ENCODE measurements at places on chromosomes 12 and 14. TPM values are rescaled to one million over a fixed set of nuclear protein-coding genes. Genes with fewer than 3 reads are reported as not detected.

Gene RERG
- total RNA-seq, result 1.5 TPM

Gene SART3
- 112 TPM for total RNA-seq

DNA sequence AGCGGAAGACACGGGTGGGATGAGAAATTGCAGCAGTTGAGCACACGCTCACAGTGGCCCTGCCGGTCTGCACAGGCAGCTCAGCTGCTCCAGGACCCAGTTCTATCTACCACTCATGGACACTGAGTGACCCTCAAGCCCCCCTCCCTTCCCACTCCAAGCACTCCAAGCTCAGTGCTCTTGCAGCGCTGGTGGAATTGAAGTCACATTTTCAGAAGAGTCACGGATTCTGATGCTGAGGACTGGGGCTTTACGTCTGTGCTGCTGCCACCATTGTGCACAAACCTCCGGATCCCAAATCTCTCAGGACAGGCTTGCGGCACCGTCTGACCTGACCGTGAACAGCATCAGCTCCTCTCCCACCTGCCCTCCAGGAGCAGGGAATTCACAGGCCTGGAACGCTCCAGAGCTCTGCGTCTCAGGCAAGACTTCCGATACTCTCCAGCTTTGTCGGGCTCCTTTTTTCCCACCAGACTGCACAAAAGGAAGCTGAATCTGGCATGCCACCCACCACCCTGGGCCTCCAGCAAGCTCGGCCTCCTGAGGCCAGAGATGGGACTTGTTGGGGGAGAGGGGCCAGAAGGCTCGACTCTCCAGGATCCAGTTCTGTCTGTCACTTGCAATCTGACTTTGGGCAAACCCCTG lies 213.1 kb upstream of the RTL1 start:
- no peak for DNase-seq
- H3K27ac ChIP-seq, result no peak overlapping the region
- no peak overlapping the region for H3K4me3 ChIP-seq
- no peaks in the 10 kb centered on the region for H3K36me3 ChIP-seq
- no peaks in the 10 kb centered on the region for H3K4me1 ChIP-seq

- H3K4me3 ChIP-seq, result no peak overlapping the region
- no peaks in the 10 kb centered on the region for H3K36me3 ChIP-seq
- H3K27ac ChIP-seq, result no peak overlapping the region
- H3K27me3 ChIP-seq, result no peaks in the 10 kb centered on the region
Observed at GRCh38 chr12:69663726-69664125, 35.4 kb downstream of the BEST3 start.

Gene GARIN6
- total RNA-seq, result not detected

- no peak overlapping the region for H3K4me3 ChIP-seq
- H3K36me3 ChIP-seq, result peaks cover 25% of the 10 kb centered on the region
- H3K27me3 ChIP-seq, result no peaks in the 10 kb centered on the region
- H3K27ac ChIP-seq, result no peak overlapping the region
- DNase-seq, result no peak
Observed at GRCh38 chr12:120702637-120703036, 7.6 kb upstream of the UNC119B start.

DNA sequence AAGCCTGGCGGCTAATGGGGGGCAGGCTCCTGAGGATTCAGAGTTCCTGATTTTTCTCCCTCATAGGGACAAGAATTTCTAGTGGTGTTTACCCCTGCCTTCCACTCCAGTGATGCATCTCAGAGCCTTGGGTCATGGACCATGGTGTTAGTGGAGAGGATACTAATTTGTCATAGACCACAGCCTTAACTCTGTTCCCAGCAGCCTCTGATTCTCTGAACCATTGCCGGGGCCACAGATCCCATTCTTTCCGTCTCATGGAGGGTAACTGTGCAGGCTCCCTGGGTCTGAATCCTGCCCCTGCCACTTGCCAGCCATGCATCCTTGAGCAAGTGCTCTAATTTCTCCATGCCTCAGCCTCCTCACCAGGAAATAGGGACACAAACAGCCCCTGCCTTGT lies 55.1 kb downstream of the RPH3A start:
- H3K27ac ChIP-seq, result no peak overlapping the region
- peaks cover 9% of the 10 kb centered on the region for H3K4me1 ChIP-seq
- DNase-seq, result no peak
- no peak overlapping the region for H3K4me3 ChIP-seq
- H3K36me3 ChIP-seq, result no peaks in the 10 kb centered on the region

Gene ANAPC7
- 99.3 TPM for total RNA-seq

DNA sequence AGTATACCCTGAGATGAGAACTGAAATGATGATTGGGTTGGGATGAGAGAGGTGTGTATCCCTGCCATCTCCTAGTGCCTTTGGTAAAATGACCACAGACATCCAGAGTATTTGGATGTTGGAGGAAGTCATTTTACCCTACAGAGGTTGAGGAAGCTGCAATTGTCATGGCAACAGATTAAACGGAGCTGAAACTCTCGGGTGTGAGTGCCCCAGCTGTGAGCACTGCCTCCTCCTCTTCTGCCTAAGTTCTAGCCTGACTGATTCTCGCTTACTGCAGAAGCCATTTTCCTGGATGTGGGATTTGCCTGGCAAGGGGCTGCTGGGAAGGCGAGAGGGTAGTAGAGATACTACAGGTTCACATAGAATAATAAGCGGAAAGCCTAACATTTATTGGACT lies 10.3 kb upstream of the PPP4R4 start:
- no peak overlapping the region for H3K4me3 ChIP-seq
- no peaks in the 10 kb centered on the region for H3K36me3 ChIP-seq
- H3K4me1 ChIP-seq, result peaks cover 17% of the 10 kb centered on the region
- peaks cover 11% of the 10 kb centered on the region for H3K27me3 ChIP-seq

- no peaks in the 10 kb centered on the region for H3K4me1 ChIP-seq
- H3K36me3 ChIP-seq, result no peaks in the 10 kb centered on the region
- H3K4me3 ChIP-seq, result no peak overlapping the region
- no peak for DNase-seq
- no peak overlapping the region for H3K27ac ChIP-seq
Observed at GRCh38 chr14:92426237-92426636, 87.3 kb upstream of the RIN3 start.

GRCh38 chr14:73717711-73718417 lies 3.7 kb upstream of the PNMA1 start:
- H3K4me3 ChIP-seq, result peak overlapping the region; percentile 88
- peak; percentile 85 for DNase-seq
- H3K4me1 ChIP-seq, result peaks cover 40% of the 10 kb centered on the region
- H3K27ac ChIP-seq, result no peak overlapping the region

DNA sequence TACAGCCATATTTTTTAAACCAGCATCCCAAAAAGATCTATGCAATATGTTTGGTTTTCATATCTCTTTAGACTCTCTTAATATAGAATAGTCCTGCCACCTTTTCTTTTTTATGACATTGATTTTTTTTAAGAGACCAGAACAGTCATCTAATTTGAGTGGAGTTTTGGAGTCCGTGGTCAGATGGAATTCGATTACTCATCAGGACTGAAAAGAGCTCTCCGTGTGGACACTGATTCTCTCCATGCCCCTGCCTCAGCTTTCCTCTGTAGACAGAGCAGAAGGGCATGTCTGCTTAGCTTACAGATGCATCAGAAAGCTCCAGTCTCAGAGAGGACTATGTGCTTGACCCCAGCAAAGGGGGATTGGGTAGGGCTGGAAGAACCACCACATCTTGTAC lies 27.8 kb downstream of the SMCO2 start:
- H3K27me3 ChIP-seq, result no peaks in the 10 kb centered on the region
- H3K36me3 ChIP-seq, result no peaks in the 10 kb centered on the region
- H3K27ac ChIP-seq, result no peak overlapping the region
- DNase-seq, result no peak
- H3K4me1 ChIP-seq, result no peaks in the 10 kb centered on the region
- H3K4me3 ChIP-seq, result no peak overlapping the region

- peak; percentile 27 for DNase-seq
- H3K27ac ChIP-seq, result no peak overlapping the region
- no peaks in the 10 kb centered on the region for H3K36me3 ChIP-seq
- H3K4me3 ChIP-seq, result no peak overlapping the region
- no peaks in the 10 kb centered on the region for H3K4me1 ChIP-seq
- no peaks in the 10 kb centered on the region for H3K27me3 ChIP-seq
Observed at GRCh38 chr14:86237733-86238132, 707.8 kb downstream of the FLRT2 start.
